Activated CD4-positive, CD25-positive, alpha-beta regulatory T cell treated with anti-CD3 and anti-CD28 coated beads, Interleukin-2, amount 50 U/mL, for 16 hours (primary cell): ENCODE measurements at places on chromosomes 6 and 20.

DNA sequence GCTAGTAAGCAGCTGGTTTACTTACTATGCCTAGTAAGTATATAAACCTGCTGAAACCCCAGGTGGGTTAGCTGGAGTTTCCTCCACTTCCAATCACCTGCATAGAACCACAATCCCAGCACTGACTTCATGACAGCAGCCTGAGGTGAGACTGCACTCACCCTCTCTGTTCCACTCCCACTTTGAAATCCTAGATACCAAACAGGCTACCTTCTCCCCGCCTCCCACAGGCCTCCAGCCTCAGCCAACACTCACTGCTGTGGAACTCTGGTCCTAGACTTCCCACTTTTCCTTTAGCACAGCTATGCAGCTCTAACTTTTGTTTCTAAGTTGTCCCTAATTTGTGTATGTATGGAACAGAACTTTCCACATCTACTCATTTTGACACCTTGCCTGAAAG lies 149.7 kb upstream of the ARID1B start:
- no peak for DNase-seq

- DNase-seq = no peak
Measured at GRCh38 chr20:33772439-33772838, 38.7 kb upstream of the CHMP4B start.

- DNase-seq = no peak
Measured at GRCh38 chr6:6348256-6348655, 27.8 kb upstream of the F13A1 start.

- DNase-seq = no peak
Measured at GRCh38 chr6:165774903-165775601, 112.0 kb upstream of the PDE10A start.
